Activated naive CD4-positive, alpha-beta T cell treated with anti-CD3 and anti-CD28 coated beads, Interleukin-2, amount 10 ng/mL, durations not matched to agents 7 days and 5 days (primary cell): ENCODE measurements at places on chromosomes 5 and 9.

DNA sequence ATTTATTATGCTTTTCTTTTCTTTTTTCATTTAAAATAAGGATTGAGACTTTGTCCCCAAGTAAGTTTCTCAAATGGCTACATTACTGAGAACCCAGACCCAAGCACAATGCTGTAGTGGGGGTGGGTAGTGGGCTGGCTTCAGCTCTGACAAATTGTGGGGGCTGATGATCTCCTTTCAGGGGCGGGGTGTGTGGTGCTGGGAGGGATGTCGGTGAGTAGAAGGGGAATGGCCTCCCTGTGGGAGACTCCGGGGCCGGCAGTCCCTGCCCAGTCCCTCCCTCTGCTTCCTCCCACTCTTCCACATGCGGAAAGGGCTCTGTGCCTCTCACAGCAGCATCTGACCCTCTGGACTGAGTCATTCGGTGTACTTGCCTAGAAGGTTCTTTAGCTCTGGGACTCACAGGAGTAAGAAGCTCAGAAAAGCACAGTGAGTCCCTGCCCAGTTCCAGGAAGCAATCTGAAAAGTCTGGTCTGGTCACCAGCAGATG, 14.3 kb downstream of the CD180 start:
- no peak for DNase-seq

- DNase-seq: no peak
Observed at GRCh38 chr9:127112056-127112455, 10.4 kb downstream of the ANGPTL2 start.

GRCh38 chr5:96175090-96175489, 213.4 kb upstream of the ELL2 start:
- no peak for DNase-seq

- no peak for DNase-seq
Observed at GRCh38 chr9:94874316-94874715, 147.8 kb downstream of the AOPEP start.

DNA sequence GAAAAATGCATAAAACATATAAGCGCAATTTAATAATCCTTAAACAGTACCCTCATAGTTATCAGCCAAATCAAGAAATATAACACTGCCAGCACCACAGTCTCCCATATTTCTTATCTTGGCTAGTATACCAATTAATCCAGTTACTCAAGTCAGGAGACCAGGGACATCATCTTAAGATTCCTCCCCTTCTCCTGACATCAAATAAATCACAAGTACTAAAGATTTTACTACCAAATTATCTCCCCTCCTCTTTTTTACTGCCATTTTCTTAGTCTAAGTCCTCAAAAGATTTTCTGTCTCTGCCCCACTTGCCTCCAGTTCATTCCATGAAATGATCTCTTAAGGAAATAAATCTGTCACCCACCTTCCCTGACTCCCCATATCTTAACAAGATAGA, 37.0 kb downstream of the STRBP start:
- DNase-seq: no peak

DNA sequence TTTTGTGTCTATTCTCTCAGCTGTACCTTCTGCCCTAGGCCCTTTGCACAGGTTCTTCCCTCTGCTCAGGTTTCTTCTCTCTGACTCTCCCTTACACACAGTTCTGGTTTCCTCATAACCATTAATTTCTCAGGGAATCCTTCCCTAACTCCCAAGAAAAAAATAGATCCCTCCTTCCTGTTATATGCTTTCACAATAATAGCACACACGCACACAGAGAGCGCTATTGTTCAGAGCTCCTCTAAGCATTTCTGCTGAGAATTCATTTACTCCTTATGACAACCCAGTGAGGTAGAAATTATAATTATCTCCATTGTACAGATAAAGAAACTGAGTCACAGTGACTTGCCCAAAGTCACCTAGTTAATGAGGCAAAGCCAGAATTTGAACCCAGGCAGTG, 1.7 kb upstream of the TCOF1 start:
- no peak for DNase-seq

DNA sequence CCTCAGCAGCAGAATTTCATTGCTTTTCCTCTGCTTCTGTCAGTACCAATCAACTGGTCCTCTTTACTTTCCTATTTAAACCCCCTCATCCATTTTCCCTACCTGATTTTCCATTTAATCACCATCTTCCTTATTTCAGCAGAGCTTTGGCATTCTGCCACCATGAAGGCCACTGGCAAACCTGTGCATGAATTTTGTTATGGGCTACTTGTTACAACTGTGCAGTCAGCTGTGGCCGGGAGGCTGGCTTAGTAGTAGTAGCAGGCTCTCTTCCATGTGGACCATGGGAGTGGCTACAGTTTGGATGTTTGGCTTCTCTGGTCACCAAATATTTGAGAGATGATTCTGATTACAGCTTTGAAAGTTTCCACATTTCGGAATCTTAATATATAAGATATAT, 976.6 kb upstream of the SEMA6A start:
- no peak for DNase-seq

GRCh38 chr9:105046907-105047741, 119.2 kb upstream of the ABCA1 start:
- DNase-seq: no peak

- no peak for DNase-seq
Observed at GRCh38 chr9:20083390-20083789, 294.6 kb upstream of the SLC24A2 start.

DNA sequence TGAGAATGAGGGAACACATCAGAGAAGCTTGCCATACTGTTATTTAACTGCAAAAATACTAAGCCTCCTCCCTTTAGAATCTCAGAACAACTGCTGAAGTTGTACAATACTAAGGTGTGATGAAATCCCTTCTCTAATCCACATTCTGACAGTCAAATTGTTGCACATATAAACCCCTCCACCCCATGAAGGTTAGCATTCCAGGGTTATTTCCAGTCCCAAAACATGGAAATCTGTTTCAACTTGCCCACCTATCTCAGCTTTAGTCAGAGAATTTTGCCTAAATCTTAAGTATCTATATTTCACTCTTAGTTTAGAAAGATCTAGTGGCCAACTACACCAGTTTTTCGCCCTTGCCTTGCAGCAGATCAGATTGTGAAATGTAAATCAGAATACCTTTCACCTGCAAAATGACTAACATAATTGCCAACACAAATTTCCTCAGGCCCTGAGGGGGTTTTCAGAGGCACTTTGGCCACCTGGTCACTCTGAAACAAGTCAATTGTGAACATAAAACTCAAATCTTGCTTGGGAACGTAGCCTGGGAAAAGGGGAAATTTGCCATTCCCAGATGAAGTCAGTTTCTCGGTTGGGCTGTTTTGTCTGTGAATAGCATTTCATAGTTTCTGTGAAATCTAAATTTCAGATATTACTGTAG, 93.9 kb downstream of the EFNA5 start:
- DNase-seq: no peak

DNA sequence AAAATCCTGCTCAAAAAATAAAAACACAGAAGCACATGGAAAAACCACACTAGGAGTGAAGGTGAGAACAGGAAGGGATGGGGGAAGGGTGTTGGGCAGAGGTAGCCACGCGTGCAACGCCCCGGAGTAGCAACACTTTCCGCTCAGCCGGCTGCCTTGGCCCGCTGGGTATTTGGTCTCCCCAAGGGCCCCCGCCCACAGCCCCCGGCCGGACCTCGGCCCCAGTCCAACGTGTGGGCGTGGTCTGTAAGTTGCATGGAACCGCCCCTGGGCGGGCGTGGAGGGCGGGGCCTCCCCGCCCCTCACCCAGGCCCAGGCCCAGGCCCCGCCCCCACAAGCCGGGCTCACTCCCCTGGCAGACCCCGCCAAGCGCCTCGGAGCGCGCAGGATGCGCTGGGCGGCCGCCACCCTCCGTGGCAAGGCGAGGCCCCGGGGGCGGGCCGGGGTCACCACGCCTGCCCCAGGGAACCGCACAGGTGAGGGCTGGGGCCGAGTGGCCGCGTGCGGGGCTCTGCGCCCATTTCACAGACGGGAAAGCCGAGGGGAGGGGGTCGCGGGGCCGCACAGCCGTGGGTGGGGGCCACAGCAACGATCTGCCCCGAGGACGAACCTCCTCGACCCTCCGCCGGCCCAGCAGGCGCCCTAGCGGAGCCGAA, at the start of gene SUSD3:
Gene SUSD3 (plus strand): TSS at position 347 of the 656 bp plus-strand sequence. CDS start 42 bp downstream, at position 389.
- peak; percentile 82 for DNase-seq

GRCh38 chr5:65892801-65893200, 33.6 kb upstream of the ERBIN start:
- no peak for DNase-seq

DNA sequence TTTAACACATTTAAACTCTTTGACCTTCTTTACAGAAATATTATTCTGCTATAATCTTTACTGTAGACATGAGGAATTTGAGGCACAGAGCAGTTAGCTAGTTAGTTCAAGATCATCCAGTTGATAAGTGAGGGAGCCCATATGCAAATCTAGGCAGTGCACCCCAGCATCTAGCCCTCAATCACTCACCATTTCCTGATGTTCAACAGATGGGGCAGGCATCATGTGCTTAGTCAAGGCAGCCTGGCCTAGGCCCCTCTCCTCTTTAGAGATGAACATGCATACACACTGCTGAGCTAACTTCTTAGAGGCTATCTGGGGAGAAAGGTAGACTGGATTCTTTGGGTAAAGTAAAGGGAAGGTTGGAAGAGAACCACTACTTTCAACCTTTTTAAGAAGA, 206.8 kb upstream of the SLC24A2 start:
- DNase-seq: no peak

GRCh38 chr9:131697097-131697496, 42.8 kb downstream of the RAPGEF1 start:
- no peak for DNase-seq

DNA sequence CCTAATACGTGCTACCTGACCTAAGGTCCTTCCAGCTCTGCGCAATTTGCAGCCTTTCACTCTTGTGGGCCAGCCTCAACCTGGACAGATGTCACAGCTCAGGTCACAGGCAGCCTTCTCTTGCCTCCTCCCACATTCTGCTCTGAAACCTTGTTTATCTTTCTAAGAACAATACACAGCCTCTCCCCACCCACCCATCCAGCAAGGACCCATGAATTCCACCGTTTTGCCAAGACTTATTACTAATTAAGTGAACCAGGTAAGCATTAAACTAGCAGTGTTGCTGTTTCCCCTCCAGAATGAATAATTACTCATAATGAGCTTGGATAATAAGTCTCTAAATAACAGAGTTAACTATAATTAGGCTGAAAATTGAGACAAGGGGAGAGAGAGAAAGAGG, 11.0 kb downstream of the FABP6 start:
- DNase-seq: no peak

GRCh38 chr9:115385383-115386122, 267.6 kb upstream of the TNC start:
- DNase-seq: no peak

DNA sequence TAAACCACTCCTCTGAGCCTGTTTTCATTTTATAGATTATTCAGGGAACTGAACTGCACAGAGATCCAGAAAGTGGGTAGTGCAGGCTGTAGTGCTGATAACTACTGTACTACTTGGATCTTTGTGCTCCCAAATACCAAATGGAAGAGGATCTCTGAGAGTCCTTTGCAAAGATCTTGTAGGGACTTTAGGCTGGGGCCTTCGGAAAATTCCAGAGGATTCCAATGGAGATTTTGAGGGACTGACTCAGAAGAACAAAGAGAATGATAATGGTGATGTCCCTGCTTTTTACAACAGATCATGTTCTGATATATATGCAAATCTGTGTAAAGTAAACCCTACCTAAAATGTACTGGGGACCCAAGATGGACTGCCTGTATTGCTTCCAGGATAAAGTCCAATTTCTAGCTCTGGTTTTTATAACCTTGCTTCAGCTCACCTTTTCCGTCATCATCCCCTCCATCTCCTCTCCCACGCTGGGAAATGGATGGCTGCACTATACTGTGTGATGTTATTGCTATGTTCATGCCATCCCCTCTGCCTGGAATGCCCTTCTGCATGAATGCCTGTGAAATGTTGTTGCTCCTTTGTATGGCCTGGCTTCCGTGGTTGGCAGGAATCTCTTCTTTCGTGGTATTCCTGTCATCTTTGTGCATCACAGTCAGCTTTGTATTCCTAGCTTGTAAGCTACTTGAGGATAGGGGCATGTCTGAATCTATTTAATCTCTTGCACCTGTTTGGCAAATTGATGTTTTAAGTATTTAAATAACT, 9.7 kb upstream of the PSMD5 start:
- DNase-seq: no peak

DNA sequence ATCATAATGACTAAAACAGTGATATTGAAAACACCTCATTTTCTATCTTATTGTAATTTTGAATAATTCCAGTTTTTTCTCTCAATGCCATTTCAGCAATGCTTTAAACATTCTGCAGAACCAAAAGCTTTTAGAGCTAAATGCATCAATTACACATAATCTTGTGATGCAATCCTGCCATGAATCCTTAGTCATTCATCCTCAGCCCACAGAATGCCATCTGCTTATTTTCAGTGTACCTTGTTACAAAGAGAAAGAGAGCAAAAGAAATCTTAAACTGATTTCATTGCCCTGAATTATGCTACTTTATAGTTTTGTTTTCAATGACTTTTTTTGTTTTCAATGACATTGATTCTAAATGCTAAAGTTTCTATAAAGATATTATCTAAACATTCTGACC, 1234.8 kb upstream of the C9orf72 start:
- DNase-seq: no peak

DNA sequence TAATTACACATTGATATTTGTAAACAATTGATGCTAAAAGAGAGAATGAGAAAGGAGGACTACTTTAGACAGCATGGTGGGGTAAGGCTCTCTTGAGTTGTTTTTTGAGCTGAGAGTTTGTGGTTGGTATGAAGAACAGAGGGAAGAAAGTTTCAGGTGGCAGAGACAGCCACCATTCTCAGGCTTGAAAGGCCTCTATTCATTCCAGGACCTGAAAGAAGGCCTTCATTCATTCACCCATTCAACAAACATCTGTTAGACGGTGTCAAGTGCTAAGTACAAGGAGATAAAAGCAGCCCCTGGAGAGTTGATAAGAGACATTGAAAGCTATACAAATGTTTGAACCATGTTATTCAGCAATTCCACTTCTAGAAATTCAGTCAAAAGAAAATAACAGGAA, 21.7 kb upstream of the ADAM19 start:
- DNase-seq: no peak

GRCh38 chr9:109401169-109401989, 80.5 kb upstream of the EPB41L4B start:
- DNase-seq: peak; percentile 56

GRCh38 chr5:120388016-120388781, 75.9 kb upstream of the PRR16 start:
- DNase-seq: no peak
